ENCODE measurements at places on chromosomes 4 and X.

- DNase-seq, result no peak
Measured at GRCh38 chr4:176601124-176601523, 191.6 kb downstream of the VEGFC start.

DNA sequence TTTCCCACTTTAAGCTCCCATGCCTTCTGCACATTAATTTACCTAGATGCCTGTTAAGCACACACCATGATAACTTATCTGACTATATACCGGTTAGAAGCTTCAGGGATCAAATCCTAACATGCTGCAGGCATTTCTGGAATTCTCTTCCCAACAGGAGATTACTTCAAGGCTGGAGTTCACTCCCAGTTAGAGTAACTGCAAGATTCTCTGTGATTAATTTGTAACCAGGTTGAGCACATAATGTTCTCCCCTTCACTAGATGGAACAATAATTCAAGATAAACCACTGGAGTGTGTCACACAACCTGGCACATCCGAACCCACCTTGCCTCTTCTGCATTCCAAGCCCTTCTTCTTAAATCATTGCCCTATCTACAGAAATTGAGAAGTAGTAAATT is 11.8 kb upstream of the UGT2A3 start:
- DNase-seq, result no peak

GRCh38 chr4:97500423-97500822 is 642.9 kb downstream of the STPG2 start:
- DNase-seq, result no peak

DNA sequence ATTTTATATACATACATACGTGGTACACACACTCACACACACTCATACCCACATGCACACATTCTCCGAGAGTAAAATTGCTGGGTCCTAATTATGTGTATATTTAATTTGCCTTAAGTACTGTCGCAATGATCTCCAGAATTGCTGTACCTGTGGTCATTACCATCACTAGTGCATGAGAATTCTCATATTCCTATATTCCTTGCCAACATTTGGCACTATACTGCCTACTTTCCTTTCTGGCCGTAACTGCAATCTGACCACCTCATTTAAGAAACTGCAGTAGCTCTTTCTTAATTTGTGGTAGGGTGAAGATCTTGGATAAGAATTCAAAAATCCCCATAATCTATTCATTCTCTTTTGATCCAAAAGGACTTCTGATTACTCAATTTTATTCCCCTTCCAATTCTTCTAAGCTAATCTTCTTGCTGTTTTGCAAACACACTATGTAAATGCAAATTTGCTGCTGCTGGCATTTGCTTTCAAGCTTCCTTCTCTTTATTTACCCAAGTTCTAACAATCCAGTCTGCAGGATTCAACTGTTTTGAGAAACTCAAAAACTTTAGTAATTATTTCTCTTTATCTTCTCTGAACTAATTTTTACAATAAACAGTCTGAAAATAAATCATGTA is 45.1 kb downstream of the ASIC5 start:
- no peak for DNase-seq

GRCh38 chr4:147960971-147961370 is 229.1 kb downstream of the ARHGAP10 start:
- DNase-seq, result no peak

DNA sequence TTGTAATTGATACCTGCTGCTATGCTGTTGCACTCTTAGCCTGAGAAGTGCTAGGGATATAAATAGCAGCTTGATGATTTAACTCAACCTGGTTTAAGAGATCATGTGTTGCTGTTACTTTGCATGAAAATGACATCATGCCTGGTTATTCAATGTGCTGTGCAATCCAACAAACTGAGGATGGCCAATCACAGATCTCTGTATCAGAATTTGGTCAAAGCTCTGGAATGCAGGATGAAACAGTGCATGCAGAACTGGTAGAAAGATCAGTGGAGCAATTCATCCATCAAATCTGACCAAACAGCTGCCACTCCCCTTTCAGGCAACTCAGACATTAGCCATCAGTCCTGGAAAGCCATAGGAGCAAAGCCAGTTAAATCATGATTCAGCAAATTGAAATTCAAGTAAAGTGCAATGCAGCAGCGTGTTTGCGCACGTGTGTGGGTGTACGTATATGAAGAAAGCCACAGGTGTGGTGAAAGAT is 160.3 kb upstream of the RASGEF1B start:
- no peak for DNase-seq

DNA sequence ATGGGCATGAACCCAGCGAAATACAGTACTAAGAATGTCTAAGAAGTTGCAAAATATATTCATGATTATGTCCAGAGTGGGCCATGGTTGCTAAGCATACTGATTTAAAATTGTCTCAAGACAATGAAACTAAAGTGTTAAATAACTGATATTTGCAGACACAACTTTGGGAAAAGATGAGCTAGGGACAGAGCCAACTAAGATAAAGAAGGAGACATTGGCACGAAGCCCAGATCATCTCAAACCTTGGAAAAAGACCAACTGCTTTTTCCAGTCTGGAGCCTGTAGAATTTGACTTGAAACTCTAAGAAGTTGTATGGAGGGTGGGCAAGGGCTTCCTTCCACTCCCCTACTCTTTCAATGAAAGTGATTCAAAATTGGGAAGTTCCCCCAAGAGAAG is 108.5 kb upstream of the GLRA2 start:
- DNase-seq, result no peak

- no peak for DNase-seq
Measured at GRCh38 chr4:95190751-95191436, 357.9 kb downstream of the UNC5C start.

DNA sequence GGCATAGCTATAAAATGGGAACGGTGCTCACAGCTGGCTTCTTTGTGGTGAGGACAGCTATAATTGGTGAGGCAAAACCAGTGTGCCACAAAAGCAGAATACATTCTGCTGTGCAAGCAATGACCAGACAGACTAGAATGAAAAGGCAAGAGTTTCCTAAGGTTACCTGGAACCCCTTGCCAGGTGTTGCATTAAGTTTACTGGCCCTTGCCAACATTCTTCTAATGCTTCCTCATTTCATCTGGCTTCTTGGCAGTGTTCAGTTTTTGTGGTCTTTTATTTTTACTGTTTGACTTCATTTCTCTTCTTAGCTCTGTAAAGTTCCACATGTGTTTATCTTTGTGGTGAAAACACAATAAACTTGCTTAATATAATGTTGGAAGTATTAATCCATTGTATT is 131.4 kb downstream of the PTTG2 start:
- DNase-seq, result no peak

DNA sequence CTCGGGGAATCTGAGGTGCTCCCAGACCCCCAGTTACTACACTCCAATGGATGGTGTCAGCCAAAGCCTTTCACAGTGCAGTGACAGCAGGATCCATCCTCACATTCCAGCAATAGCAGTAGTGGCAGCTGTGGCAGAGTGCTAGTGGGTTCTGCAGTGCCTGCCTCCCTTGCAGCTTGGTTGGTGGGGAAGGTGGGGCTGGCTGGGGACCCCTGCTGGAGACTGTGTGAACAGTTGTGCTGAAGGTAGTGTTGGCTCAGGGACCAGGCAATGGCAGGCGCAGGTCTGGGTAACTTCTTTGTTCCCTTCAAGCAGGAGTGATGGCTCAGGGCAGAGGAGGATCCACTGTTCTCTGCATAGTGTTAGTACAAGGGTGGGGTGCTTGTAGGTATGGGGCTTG is 343.7 kb upstream of the TRAM1L1 start:
- DNase-seq, result peak; percentile 59

DNA sequence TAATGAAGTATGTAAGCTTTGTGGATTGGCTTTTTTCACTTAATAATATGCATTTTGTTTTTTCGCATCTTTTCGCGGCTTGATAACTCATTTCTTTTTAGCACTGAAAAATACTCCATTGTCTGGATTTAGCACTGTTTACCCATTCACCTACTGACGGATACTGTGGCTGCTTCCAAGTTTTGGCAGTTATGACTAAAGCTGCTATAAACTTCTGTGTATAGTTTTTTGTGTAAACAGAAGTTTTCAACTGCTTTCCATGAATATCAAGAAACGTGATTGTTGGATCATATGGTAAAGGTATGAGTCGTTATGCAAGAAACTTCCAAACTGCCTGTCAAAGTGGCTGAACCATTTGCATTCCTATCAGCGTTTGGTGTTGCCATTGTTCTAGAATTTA is 87.6 kb downstream of the BMP3 start:
- DNase-seq, result no peak

DNA sequence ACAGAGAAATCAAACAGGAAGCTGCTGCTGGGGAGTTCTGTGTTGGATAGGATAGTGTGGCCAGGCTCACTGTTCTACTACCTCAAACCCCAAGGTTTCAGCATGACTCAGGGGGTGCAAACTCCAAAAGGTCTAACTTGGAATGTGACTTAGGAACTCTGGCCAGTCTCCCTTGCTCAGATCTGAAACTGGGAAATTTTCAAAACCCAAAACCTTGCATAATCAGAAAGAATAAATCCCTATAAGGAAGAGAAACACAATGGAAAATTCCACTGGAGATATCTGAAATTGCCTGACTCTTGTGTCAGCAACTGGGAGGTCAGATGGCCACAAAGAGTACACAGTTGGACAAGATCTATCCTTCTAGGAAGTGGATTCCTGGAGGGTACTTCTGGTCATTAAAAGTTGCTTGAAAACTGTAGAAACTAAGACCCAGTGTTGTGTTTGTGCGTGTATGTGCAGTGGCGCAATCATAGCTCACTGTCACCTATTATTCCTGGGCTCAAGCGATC is 58.0 kb downstream of the PPEF2 start:
- DNase-seq, result no peak

DNA sequence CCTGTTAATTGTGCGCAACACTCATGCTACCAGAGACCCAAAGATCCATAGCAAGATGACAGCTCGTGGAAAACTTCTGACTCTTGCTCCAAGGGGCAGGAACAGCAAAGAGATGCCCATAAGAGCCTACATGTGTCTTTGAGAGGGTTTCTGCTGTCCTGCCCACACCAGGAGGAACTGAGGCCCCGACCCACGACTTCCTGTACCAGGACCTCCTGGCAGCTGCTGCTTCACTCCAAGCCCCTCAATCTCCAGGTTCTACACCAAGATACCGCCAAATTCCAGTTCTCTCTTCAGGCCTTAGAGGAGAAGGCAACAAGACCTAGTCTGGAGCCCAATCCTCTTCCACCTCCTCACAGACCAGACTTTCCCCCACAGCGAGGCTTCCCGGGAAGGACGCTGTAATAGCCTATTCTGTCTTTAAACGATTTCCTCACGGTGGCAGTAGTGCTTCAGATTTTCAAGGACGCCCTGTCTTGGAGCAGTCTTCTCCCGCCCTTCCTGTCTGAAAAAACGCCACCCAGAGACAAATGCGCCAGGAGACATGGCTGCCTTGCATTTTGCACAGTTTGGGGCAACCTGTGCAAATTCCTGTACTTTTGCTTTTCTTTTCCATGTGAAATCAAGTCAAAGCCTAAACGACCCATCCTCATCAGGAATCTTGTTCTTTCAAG is 230.2 kb upstream of the STK26 start:
- peak; percentile 88 for DNase-seq

DNA sequence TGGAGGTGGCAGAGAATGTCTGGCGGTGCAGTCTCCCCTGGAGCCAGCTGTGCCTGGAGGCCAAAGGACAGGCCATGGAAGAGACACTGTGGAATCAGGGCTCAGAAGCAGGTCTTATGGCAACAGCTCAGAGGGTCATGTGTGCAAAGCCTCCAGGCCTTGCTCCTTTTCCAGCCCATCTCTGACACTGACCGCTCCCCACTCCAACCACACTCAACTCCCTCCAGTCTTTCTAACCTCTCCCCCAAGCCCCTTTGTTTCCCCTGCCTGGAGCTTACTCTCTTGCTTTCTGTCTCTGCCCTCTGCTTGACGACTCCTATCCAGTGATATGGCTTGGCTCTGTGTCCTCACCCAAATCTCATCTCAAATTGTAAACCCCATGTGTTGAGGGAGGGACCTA is 34.2 kb upstream of the CRMP1 start:
- DNase-seq, result no peak

- no peak for DNase-seq
Measured at GRCh38 chr4:25667931-25668557, 12.4 kb downstream of the SLC34A2 start.

GRCh38 chr4:53274609-53275268 is 91.1 kb downstream of the SCFD2 start:
- DNase-seq, result no peak

DNA sequence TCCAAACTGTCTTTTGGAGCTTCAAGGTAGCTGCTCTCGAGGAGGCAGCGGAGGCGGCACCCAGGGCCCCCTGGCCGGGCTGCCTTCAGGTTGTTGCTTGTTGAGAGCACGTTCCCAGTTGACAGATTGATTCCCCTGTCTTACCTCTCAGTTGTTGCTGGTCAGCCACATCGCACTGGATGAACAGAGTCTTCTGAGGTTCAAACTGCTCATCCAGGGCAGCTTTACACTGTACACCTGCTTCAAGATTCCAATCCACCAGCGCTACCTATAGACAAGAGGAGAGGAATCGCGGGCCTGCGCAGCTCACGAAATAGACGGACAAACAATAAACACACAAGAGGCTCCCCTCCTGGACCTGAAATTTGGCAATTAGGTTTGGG is 497 bp downstream of the HPGD start:
- peak; percentile 74 for DNase-seq

DNA sequence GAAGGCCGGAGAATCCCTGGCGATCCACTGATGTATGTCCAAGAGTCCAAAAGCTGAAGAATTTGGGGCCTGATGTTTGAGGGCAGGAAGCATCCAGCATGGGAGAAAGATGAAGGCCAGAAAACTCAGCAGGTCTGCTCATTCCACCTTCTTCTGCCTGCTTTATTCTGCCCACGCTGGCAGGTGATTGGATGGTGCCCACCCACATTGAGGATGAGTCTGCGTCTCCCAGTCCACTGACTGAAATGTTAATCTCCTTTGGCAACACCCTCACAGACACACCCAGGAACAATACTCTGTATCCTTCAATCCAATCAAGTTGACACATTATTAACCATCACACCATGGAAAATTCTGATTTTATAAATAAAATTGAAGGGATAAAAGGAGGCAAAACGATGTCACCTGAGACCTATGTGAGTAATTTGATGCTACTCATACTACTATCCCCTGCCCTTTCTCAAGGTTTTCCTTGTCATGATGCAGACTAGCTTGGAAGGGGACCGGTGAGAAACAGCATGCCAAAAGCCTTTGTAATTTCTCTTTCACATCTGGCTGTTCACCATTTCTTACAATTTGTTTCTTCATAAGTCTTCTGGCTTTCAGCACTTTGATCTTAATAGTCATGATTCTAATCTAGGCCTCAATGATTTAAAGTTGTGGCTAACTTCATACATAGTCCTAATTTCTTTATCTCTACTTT is 9.7 kb upstream of the PYURF start:
- no peak for DNase-seq

DNA sequence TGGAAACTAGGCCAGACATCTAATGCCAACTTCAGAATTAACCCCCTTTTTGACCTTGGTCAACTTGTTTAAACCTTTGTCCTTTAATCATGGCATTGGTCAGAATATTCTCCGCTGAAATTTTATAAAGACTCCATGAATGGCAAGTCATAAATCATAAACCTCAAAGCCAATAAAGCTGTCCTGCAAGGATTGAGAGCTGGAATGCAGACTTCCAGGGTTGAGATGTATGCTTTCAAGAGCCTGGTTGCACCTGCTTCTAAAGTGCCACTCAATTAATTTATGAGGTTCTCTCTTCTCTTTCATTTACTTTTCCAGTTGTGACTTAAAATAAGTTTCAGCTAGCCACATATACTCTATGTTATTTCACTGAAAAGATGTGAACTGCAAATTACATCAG is 136.2 kb upstream of the HCCS start:
- DNase-seq, result no peak
